ENCODE measurements at places on chromosomes 12 and 14. TPM values are rescaled to one million over a fixed set of nuclear protein-coding genes. Genes with fewer than 3 reads are reported as not detected.

The AVPR1A gene
- not detected for total RNA-seq

The CFL2 gene
- 55.9 TPM for total RNA-seq

- no peak for DNase-seq
Observed at GRCh38 chr12:27001663-27002062, 12.5 kb downstream of the TM7SF3 start.

GRCh38 chr14:39426605-39427004 lies 5.6 kb downstream of the FBXO33 start:
- DNase-seq: no peak

Data from neural crest cell (in vitro differentiated cells).